Fibroblast of pulmonary artery (primary cell): ENCODE measurements at places on chromosomes 16 and 17.

DNA sequence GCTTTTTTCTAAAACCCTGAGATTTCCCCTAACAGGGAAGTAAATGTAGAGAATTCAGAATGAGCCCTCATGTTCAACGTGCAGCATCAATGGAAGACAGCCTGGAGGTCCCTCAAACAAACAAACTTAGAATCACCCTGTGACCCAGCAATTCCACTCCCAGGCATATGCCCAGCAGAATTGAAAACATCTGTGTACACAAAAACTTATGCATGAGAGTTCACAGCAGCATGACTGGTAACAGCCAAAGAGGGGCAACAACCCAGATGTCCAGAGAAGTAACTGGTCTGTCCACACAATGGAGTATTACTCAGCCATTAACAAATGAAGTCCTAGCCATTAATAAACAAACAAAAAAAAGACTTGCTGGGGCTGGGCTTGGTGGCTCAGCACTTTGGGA lies 252.7 kb downstream of the PARN start:
- DNase-seq = no peak

DNA sequence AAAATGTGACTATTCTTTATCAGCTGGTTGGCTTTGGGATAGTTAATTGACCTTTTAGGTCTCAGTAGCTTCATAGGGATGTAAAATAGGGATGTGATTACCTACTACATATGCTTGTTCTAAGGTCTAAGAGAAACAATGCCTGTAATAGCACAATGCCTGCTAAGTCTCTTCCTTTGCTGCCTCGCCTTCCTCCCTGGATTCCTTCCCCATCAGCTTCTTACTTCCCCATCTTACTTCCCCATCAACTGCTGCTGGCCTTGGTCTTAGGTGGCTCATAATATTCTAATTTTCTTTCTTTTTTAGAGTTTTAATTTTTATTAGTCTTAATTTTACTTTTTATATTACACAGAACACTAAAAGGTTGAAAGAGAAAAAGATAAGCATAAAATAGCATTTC lies 59.2 kb upstream of the GOT2 start:
- DNase-seq = no peak

- DNase-seq = peak; percentile 44
Observed at GRCh38 chr17:70320673-70321345, 151.5 kb downstream of the KCNJ2 start.

- DNase-seq = no peak
Observed at GRCh38 chr17:77907497-77908461, 50.7 kb upstream of the TNRC6C start.

DNA sequence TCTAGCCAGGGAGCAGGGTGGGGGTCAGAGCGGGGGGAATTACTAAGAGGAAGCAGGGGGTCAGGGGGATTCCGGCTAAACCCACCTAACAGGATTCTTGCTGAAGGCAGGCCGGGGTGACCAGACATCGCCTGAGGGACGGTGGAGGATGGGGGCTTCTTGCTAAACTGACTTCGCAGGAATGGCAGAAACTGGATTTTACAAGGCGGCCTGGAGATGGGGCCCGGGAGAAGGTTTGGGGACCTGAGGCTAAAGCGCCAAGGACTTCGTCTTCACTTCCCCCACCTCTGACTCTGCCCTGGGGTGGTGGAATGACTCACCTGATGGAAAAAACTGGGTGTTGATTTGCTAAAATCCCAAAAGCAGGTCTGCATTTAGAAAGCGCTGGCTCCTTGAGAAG lies 23.5 kb downstream of the LGALS3BP start:
- DNase-seq = no peak

DNA sequence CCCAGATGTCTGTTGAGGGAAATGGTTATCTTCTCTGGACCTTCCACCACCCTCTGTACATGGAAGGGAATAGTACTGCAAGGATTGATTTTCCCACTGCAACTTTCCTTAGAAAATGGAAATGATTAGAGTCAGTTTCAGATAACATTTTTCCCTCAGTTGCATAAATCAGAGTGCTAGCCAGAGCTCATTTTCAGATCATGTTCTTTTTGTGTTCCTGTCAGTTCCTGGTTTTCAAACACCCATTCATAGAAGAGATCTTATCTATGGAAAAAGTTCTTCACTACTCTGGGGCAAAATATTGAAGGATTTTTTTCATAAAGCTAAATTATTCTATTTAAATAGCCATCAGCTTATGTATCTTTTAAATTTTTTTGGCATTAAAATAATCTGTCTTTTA lies 11.7 kb upstream of the COX10 start:
- DNase-seq = peak; percentile 31

GRCh38 chr17:77245162-77245926 lies 104.6 kb downstream of the SEC14L1 start:
- DNase-seq = no peak

GRCh38 chr17:59620064-59620359 lies 317 bp downstream of the CLTC start:
- DNase-seq = no peak
